NCI-H1930 (cell line): ENCODE measurements at places on chromosomes 11 and 22.

GRCh38 chr11:66076561-66076960 is 6.5 kb downstream of the PACS1 start:
- DNase-seq = no peak

DNA sequence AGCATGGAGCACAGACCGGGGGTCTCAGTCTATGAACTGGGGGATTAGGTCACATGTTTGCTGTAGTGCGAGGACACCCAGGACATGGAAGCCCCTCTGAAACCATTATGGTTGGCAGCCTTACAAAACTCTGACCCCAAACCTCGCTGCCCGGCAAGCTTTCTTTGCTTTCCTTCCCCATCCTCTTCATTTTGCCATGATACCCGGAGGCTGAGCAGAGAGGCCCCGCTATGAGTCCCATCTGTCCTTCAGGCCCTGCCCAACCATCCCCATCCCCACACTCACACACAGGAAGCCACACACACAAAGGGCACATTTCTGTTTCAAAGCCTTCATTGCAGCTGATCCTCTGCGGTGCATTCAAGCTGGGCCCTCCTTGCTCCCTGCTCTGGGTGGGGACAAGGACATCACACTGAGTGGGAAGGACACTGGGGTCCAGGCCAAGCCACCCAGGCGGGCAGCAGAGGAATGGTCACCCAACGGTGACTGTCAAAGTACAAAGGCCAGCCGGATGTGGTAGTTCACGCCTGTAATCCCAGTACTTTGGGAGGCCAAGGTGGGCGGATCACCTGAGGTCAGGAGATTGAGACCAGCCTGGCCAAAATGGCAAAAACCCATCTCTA is 176.5 kb downstream of the CTTN start:
- DNase-seq = no peak

DNA sequence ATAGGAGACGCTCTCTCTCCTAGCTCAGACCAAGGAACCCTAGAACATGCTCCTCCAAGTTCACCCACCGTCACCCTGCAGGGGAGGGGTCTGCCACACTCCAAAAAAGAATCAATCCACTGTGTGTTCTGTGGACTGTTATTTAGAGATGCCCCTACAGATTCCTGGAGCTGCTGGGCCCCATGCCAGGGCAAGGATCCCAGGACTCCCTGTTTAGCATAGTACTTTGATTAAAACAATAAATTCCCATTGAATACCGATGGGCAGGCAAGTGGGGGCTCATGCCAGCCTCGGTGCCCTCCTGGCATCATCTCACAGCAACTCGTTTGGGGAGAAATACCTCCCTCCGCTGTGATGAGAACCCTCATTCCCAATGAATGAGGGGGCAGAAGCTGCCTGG is 247.5 kb downstream of the ST3GAL4 start:
- no peak for DNase-seq

GRCh38 chr11:116980136-116980793 is 118.0 kb downstream of the SIK3 start:
- no peak for DNase-seq

GRCh38 chr11:68994161-68994893 is 13.5 kb upstream of the MRGPRD start:
- DNase-seq = no peak

GRCh38 chr11:72676861-72677341 is 2.7 kb upstream of the PDE2A start:
- DNase-seq = no peak

- DNase-seq = no peak
Measured at GRCh38 chr11:60170566-60170965, 12.3 kb downstream of the MS4A6A start.

DNA sequence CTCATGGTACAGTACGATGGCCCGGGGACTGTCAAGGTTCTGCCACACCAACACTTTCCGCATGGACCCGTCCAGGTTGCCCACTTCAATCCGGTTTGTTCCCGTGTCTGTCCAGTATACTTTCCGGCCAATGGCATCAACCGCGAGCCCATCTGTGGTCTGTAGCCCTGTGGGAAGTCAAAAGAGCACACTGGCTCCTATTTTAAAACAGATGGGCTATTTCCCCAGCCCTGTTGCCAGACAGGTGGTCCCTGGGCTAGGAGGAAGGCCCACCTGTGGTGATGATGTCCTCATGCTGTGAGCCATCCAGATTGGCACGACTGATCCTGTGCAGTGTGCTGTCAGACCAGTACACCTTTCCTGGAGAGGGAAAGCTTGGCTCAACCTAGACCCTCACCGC is 30.4 kb upstream of the CKAP5 start:
- DNase-seq = no peak

DNA sequence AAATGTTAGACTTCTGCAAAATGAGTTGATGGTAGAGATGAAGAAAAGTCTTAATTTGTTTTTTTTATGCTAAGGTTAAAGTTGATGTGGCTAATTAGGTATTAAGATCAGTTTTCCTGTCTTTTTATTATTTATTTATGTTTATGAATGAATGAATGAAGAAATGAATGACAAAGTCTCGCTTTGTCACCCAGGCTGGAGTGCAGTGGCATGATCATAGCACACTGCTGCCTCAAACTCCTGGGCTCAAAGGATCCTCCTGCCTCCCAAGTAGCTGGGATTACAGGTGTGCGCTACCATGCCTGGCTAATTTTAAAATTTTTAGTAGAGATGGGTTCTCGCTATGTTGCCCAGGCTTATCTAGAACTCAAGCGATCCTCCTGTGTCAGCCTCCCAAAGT is 29.2 kb downstream of the MTMR3 start:
- no peak for DNase-seq

- DNase-seq = no peak
Measured at GRCh38 chr22:42974223-42974622, 40.7 kb downstream of the PACSIN2 start.

GRCh38 chr22:40426594-40427333 is 56.4 kb downstream of the SGSM3 start:
- no peak for DNase-seq

- DNase-seq = no peak
Measured at GRCh38 chr11:8003187-8003586, 16.1 kb downstream of the EIF3F start.

DNA sequence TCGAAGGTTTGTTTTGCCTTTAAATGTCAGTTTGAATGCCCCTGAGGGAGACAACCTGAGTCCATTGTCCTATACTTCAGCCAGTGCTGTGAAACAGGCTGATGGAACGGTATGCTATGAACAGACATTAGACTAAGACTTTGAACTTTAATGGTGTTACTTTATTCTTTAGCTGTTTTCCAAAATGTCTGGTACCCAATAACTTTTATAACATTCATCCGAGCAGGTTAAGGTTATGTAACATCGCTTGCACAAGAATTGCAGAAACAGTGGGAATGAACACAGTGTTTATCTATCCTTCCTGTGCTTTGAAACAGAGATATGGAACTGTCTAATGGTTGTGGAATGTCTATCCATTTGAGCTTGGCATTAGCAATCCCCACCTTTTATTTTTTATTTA is 12.5 kb upstream of the PTS start:
- no peak for DNase-seq

DNA sequence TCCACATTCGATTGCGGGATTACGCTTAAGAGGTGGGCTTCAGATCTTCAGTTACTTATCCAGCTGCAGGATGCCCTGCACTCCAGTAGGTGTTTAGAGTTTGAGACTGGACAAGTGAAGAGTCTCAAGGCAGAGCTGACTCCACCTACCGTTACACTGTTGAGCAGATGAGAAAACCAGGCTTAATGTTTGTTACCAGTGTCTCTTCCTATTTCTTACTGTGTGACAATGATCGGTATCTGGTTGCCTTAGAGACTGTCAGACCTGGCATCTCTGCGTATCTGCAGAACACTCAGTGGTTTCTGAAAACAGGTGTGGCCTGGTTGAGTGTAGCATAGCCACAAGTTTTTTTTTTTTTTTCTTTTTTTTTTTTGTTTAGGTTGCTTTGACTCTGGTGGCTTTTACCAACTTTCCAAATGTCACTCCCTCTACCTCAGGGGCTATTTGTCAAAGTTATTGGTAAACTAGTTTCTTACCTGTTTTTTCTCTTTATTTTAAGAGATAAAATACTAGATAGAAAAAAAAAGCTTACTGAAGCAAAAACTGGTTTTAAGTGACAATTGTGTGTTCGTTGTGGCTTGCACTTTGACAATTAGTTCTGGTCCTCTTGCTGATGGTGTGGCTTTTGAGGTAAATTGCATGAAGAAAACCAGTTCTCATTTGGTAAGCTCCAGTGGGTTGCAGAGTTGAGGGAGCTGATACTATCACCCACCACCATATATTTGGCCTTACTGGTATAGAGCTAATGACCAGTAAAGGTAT is 284.8 kb downstream of the ETS1 start:
- DNase-seq = no peak

DNA sequence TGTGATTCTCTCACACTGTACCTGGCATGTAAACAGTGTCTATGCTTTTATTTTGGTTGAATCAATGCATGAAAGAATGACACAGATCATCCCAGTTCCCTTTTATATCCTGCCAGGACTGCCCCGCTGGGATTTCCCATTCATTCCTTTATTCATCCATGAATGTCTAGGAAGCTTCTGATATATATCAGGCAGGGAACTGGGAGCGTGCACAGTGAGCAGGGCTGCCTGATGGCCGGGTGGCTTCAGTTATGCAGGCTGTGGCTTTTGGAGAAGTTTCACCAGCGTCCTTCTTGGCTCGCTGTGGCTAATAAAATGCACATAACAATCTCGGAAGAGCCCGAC is 789.0 kb downstream of the TBC1D22A start:
- DNase-seq = no peak

DNA sequence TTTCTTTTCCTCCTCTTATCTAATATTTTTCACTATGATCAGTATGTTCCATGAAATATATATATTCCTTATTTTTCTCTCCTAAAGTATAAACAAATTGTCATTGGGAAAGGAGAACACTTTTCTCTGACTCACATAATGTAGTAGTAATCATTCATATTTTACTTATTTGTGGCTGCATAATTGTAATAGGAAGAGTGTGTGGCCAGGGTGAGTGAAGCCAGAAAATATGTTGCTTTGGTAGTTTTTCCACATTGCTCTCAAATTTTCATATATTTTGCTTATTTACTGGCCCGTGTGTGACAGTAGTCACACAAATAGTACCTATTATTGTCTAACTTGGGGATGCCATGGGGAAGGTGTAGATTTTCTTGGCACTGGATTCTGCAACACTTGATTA is 172.1 kb downstream of the DYNC2H1 start:
- no peak for DNase-seq

- no peak for DNase-seq
Measured at GRCh38 chr11:68658661-68659060, 25.7 kb upstream of the GAL start.

- no peak for DNase-seq
Measured at GRCh38 chr11:61893981-61894380, 2.6 kb upstream of the FADS3 start.

- peak; percentile 19 for DNase-seq
Measured at GRCh38 chr22:45678961-45679912, 7.6 kb downstream of the ATXN10 start.

DNA sequence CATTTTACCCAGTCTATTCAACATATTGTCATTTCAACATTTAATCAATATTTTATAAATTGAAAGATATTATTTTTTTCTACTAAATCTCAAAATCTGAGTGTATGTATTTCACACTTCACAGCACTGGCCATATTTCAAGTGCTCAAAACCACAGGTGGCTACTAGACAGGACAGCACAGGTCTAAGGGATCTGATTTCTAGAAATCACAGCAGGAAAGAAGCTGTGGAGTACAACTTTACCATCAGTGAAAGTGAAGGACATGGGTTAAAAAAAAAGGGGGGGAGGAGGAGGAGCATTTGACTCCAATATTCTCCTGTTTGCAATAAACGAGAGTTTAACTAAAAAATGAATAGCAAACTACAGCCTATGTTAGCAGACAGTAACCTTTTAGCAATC is 4.5 kb downstream of the PRDM10 start:
- no peak for DNase-seq

GRCh38 chr22:36110306-36110881 is 50.2 kb downstream of the APOL3 start:
- no peak for DNase-seq

DNA sequence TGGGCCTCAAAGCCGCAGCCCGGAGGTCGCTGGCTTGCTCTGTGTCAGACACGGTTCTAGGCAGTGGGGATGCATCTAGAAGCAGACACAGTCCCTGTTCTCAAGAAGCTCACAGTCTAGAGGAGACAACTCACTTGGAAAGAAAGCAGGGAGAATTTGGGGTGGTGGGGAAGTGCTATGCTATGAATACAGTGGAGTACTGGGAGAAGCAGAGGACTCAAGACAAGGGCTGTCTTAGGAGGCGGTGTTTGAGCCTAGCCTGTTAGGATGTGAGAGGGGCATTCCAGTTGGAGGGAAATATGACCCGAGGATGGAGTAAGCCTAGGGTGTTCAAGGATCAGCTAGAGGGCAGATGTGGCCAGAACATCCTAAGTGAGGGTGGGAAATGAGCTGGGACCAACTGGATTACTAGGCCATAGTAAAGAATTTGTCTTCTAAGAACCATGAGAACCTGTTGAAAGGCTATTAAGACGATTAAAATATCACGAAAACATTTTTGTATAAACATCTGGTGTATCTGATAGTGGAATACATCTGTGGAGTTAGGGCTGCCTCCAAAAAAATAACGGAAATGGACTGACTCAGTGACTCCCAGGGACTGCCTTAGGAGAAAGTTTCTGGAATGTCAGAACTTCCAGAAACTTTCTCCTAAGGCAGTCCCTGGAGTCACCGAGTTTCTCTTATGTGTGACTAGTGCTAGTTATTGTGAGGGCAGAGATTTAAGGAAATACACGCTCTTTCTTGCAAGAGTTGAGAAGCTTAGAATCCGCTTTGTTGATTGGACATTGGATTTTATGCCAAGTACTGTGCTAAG is 1.1 kb upstream of the PITPNB start:
- peak; percentile 19 for DNase-seq

DNA sequence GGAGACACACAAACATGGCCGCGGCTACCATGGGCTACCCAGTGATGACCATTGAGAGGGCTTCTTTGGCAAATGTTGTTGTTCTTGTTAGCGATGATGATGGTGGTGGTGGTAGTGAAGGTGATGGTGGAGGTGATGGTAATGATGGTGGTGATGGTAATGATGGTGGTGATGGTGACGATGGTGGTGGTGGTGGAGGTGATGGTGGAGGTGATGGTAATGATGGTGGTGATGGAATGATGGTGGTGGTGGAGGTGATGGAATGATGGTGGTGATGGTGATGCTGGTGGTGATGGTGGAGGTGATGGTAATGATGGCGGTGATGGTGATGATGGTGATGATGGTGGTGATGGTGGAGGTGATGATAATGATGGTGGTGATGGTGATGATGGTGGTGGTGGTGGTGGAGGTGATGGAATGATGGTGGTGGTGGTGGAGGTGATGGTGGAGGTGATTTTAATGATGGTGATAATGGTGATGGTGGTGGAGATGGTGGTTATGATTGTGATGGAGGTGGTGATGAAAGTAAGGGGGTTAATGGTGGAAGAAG is 16.3 kb upstream of the WNT7B start:
- no peak for DNase-seq

GRCh38 chr11:58863697-58864096 is 19.2 kb upstream of the GLYATL2 start:
- no peak for DNase-seq

DNA sequence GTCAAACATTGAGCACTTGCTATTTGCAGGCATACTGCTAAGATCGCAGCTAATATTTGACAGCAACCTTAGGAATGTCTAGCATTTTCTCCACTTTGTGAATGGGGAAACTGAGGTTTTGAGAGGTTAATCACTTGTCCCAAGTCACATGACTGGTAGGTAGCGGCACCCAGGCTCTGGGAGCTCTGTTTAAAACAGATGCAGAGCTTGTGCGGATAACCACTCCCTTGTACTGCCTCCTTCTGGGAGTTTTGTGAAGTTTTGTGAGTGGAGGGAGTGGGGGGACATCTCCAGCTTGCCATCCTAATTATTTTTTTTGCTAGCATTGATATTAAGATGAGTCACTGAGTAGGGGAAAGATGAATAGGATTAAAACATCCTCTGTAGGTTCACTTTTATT is 134.7 kb downstream of the GRIK4 start:
- no peak for DNase-seq
